Activated CD4-positive, alpha-beta T cell treated with anti-CD3 and anti-CD28 coated beads for 48 hours (primary cell): ENCODE measurements at places on chromosomes 3 and 15.

- no peak for DNase-seq
Observed at GRCh38 chr15:96230526-96231181, 99.8 kb upstream of the NR2F2 start.

GRCh38 chr15:99755692-99756409 is 22.6 kb upstream of the LYSMD4 start:
- peak; percentile 36 for DNase-seq

GRCh38 chr3:7962301-7962700 is 539.3 kb upstream of the LMCD1 start:
- no peak for DNase-seq

DNA sequence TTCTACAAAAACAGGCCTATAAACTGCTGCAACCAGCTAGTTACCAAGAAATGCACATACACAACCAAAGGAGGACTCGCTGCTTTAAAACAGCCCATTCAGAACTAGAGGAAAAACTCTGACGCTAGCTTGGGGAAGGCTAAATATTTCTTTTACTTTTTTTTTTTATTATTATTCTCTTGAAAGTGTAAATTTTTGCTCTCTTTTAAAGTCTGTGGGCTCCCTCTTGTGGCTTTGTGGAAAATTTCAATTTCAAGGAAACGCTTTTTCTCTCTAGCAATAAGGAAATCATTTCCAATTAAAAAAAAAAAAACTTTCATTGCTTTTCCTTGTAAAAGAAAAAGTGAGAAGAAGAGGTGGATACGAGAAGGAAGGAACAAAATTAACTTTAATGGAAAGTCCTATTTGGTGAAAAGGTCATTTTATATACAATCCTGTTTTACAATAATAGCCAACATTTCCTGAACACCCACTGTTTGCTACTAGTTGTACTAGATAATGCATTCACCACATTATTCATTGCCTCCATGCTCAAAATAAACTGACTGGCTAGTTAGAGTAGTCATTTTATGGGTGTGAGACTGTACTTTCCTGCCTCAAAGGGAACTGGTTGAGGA is 51.2 kb upstream of the SAMMSON start:
- no peak for DNase-seq

- no peak for DNase-seq
Observed at GRCh38 chr3:169558371-169558770, 105.1 kb downstream of the MECOM start.

GRCh38 chr3:59326246-59327024 is 276.6 kb upstream of the CFAP20DC start:
- no peak for DNase-seq

DNA sequence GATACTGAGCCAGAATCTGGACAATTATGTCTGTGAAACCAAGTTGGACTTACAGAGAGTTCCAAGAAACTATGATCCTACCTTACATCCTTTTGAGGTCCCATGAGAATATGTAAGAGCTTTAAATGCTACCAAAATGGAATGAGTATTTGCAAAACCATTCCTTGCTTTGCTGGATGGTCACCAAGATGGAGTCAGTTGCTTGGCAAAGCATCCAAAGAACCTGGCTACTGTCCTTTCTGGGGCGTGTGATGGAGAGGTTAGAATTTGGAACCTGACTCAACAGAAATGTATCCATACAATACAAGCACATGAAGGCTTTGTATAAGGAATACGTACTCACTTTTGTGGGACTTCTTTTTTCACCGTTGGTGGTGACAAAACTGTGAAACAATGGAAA is 36.2 kb downstream of the AP4E1 start:
- DNase-seq = no peak

DNA sequence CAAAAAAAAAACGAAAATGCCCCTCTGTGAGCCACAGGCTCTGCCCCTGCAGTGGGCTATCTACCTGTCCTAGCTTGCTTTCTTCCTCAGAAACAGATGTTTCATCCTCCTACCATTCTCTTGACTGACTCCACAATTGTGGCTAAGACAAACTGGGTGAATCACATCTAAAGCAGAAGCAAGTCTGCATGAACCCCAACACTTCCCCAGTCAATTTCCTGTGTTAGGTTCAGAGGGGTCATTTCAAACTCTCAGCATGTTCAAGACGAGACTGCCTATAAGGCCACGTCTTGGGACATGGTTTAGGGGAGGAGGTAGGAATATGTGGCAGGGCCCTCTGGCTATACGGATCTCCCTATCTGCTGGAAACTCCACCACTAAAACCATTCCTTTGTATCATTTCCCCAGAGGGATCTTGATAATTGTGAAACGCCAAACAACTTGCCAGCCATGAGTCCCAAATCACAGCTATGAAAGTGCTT is 28.6 kb upstream of the ANKDD1A start:
- DNase-seq = peak; percentile 37

GRCh38 chr3:15266510-15267376 is 60.7 kb downstream of the CAPN7 start:
- no peak for DNase-seq

DNA sequence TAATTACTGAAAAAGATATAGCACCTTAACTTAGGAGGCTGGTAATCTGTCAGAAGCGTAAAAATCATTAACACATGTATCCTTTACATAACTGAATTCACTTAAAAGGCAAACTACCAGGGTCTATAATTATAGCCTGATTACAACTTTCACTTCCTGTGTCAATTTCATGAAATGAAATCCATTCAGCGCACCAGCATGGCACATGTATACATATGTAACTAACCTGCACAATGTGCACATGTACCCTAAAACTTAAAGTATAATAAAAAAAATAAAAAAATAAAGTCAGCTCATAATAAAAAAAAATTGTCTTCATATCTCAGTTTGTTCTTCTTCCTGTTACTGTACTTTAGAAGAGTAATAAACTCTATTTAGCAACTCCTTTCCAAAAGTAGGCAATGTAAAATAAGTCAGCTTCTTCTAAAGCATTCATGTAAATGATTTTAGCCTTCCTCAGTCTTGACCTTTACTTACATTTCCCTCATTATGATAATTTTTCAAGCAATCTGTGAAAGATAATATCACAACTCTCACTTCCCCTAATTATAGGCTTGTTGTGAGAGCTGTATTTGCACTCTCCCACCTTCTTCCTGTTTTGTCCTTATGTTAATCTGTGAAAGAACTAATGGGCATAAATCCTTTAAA is 50.1 kb downstream of the KBTBD8 start:
- DNase-seq = no peak

DNA sequence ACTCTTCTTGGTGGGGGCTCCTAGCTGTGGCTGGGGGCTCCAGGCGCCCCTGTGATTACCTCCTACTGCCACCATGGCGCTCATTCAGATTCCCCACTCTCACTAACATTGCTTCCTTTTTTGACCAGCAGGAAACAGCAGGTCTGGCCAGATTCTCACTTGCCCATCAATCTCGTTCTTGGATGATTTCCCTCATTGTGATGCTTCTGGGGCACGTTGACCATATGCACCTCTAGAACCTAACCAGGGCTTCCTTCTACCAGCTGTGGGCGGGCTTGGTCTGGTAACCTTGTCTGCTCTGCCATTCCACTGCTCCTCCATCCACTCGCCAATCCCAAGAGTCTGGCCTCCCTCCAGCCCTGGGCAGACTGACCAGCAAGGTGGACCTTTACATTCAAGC is 35.9 kb upstream of the PTPN23 start:
- no peak for DNase-seq

DNA sequence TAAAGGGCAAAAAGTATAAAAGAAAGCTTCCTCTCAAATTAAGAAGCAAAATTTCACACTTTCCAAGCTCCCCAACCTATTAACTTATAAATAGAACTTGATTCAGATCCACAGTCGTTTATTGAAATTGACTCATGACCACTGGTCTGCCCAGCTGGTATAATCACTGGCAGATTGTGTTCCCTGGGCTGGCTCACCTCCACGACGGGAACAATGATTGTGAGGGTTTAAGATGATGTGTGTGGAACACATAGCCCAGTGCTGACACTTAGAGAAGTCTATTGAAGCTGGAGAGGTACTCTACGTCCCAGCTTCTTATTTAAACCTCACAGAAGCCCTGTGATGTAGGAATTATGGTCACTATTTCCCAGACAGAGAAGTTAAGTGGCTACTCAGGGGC is 90.4 kb downstream of the MB21D2 start:
- no peak for DNase-seq

- no peak for DNase-seq
Observed at GRCh38 chr3:123660900-123661299, 76.0 kb upstream of the HACD2 start.

- DNase-seq = no peak
Observed at GRCh38 chr15:92900731-92901071, 577 bp downstream of the CHD2 start.

DNA sequence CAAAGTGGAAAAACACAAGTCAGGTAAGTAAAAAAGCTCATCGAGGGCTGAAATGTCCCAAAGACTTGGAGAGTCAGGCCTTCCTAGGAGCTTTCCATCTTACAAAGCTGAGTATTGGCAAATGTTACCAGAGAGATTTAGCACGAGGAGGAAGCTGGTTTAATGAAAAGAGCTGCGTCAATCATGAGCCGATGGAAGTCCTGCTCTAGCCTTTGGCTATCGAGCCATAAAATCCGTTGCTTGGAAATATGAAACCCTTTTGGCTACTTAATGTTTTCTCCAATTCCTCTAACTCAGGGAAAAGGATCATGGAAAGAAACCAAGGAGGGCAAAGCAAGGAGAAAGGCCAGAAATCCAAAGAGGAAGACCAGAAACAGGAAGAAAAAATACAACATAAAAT is 1074.6 kb downstream of the FHIT start:
- no peak for DNase-seq

GRCh38 chr15:26773067-26773877 is 406 bp upstream of the GABRB3 start:
- DNase-seq = no peak

DNA sequence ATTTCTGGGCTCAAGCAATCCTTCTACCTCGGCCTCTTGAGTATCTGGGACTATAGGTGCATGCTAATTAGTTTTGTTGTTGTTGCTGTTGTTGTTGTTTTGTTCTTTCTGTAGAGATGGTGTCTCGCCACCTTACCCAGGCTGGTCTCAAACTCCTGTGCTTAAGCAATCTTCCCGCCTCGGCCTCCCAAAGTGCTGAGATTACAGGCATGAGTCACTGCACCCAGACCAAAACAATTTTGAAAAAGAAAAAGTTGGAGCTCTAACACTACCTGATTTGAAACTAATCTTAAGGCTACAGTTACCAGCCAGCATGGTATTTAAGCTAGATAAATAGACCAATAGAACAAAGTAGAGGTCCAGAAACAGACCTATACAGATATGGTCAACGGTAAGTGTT is 29.8 kb downstream of the KPNA1 start:
- DNase-seq = no peak

DNA sequence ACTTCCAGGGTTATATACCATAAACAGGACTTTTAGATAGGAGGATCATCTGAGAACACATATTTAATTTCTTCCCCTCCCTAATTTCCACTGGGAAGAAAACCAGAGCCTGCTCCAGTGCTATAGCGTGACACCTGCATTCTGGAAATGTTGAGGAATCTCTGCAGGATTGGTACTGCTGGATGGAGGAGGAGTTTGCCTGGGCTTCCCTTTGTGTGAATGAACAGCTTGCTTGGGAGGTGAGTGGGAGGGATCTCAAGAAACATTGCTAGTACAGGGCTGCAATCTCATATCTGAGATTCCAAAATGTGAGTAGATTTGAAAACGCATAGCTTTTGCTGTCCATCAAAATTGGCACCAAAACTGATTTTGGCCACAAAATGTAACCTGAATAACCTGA is 295.9 kb upstream of the RGMA start:
- DNase-seq = no peak

- DNase-seq = no peak
Observed at GRCh38 chr3:71423151-71423906, 160.2 kb downstream of the FOXP1 start.

DNA sequence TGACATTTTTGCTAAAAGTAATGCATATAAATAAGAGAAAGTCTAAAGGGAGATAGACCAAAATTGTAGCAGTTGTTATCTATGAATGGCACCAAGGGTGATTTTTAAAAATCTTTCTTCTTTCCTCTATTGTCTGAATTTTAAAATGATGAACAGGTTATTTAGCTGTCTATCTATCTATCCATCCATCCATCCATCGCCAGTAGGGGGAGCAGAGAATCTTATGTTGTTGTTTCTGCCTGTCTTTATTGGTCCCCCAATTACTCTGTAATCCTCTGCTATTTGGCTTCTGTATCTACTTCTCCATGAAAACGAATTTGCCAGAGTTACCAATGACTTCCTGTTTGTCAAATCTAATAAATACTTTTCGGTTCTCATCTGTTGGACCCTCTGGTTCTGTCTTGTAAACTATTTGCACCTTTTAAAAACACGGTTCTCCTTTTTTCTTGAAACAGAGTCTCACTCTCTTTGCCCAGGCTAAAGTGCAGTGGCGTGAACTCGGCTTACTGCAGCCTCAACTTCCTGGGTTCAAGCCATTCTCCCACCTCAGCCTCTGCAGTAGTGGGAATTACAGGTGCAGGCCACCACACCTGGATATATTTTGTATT is 86.0 kb downstream of the ECT2 start:
- peak; percentile 43 for DNase-seq

GRCh38 chr3:73604451-73604850 is 20.3 kb downstream of the PDZRN3 start:
- DNase-seq = no peak

GRCh38 chr15:76108021-76108723 is 48.4 kb downstream of the TMEM266 start:
- no peak for DNase-seq

- no peak for DNase-seq
Observed at GRCh38 chr3:31714495-31715280, 182.0 kb downstream of the STT3B start.

GRCh38 chr15:70240082-70240481 is 142.4 kb upstream of the TLE3 start:
- DNase-seq = peak; percentile 47

DNA sequence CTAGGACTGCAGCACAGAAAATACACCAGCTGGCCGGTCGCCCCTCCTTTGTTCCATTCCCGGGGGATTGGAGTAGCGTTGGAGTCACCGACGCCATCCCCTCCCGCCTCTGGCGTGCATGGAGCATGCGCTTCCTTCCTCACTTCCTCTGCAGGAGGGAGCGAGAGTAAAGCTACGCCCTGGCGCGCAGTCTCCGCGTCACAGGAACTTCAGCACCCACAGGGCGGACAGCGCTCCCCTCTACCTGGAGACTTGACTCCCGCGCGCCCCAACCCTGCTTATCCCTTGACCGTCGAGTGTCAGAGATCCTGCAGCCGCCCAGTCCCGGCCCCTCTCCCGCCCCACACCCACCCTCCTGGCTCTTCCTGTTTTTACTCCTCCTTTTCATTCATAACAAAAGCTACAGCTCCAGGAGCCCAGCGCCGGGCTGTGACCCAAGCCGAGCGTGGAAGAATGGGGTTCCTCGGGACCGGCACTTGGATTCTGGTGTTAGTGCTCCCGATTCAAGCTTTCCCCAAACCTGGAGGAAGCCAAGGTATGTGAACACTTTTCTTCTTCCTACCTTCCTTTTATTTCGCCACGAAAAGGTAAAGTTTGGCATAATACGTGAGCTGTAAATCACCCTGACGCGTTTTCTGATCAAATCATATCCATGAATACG is at the start of gene SCG3:
Gene SCG3, plus strand, starts transcription at position 201 of the 661 bp plus-strand sequence. Its CDS starts 253 bp downstream, at position 454.
- peak; percentile 80 for DNase-seq

GRCh38 chr3:73885862-73886261 is 261.1 kb upstream of the PDZRN3 start:
- no peak for DNase-seq
